ENCODE measurements at places on chromosomes 13 and 19. TPM values are rescaled to one million over a fixed set of nuclear protein-coding genes. Genes with fewer than 3 reads are reported as not detected.

Gene TMEM221
- not detected for total RNA-seq

DNA sequence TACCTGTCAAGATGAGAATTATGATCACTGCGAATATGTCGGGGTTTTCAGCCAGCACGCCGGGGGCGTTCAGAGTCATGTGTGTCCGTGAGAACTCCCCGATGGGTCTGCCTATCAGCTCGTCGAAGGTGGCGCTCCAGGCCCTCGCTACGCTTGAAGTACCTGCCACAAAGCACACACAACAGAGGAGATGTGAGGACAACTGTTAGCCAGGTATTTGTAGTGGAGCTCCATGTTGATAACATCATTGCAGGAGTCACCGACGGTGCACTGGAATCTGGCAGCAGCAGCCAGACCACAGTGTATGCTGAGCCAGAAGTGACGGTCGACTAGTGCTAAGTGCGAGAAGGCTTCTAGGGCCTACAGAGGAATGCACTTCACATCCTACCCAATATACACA, 62.7 kb downstream of the SLC7A1 start:
- H3K4me3 ChIP-seq: no peak overlapping the region
- no peak overlapping the region for H3K27ac ChIP-seq
- no peak for DNase-seq
- peaks cover 50% of the 10 kb centered on the region for H3K36me3 ChIP-seq
- H3K4me1 ChIP-seq: no peaks in the 10 kb centered on the region

GRCh38 chr19:48403606-48404005, 10.1 kb downstream of the GRIN2D start:
- no peak overlapping the region for H3K27ac ChIP-seq
- peak; percentile 72 for DNase-seq
- peaks cover 11% of the 10 kb centered on the region for H3K4me1 ChIP-seq

- H3K4me1 ChIP-seq: peaks cover 8% of the 10 kb centered on the region
- no peak overlapping the region for H3K27ac ChIP-seq
- H3K36me3 ChIP-seq: no peaks in the 10 kb centered on the region
- H3K4me3 ChIP-seq: no peak overlapping the region
Observed at GRCh38 chr13:100470866-100471505, 117.6 kb downstream of the GGACT start.

Gene KIR3DL1
- total RNA-seq: not detected

- H3K27me3 ChIP-seq: no peaks in the 10 kb centered on the region
- no peak for DNase-seq
- no peaks in the 10 kb centered on the region for H3K36me3 ChIP-seq
- H3K4me3 ChIP-seq: no peak overlapping the region
Observed at GRCh38 chr13:30585748-30586262, 31.9 kb upstream of the USPL1 start.

Gene ELSPBP1
- not detected for total RNA-seq

- no peak overlapping the region for H3K4me3 ChIP-seq
- no peaks in the 10 kb centered on the region for H3K36me3 ChIP-seq
- H3K4me1 ChIP-seq: no peaks in the 10 kb centered on the region
- H3K27me3 ChIP-seq: peaks cover 2% of the 10 kb centered on the region
- no peak for DNase-seq
- no peak overlapping the region for H3K27ac ChIP-seq
Observed at GRCh38 chr13:24106429-24106828, 54.1 kb upstream of the SPATA13 start.

Gene ELAVL3
- not detected for total RNA-seq

Gene SYT5
- total RNA-seq: not detected

DNA sequence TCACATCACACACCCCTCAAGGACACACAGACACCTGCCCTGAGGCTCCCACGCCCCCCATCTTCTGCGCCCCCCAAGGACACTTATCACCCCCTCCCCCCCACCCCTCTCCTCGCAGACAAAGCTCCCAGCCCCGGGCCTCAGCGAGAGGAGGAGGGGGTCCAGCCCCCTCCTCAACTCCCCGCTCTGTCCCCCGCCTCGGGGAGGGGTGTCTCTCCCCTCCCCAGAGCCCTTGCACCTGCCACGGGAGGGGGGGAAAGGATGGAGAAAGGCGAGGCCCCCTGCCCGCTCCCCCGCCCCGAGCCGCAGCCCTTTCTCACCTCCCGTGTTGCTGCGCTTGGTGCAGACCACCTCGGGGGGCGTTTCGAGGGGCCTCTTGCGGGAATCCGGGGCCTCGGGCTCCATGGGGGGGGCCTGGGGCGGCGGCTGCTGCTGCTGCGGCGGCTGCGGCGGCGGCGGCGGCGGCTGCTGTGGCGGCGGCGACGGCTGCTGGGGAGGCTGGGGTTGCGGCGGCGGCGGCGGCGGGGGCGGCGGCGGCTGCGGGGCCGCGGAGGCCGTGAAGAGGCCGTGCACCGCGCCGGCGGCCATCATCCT, 621 bp downstream of the NOVA2 start:
- H3K4me1 ChIP-seq: peaks cover 20% of the 10 kb centered on the region
- no peak for DNase-seq
- H3K4me3 ChIP-seq: no peak overlapping the region

Gene RAB4B
- total RNA-seq: 40.0 TPM

DNA sequence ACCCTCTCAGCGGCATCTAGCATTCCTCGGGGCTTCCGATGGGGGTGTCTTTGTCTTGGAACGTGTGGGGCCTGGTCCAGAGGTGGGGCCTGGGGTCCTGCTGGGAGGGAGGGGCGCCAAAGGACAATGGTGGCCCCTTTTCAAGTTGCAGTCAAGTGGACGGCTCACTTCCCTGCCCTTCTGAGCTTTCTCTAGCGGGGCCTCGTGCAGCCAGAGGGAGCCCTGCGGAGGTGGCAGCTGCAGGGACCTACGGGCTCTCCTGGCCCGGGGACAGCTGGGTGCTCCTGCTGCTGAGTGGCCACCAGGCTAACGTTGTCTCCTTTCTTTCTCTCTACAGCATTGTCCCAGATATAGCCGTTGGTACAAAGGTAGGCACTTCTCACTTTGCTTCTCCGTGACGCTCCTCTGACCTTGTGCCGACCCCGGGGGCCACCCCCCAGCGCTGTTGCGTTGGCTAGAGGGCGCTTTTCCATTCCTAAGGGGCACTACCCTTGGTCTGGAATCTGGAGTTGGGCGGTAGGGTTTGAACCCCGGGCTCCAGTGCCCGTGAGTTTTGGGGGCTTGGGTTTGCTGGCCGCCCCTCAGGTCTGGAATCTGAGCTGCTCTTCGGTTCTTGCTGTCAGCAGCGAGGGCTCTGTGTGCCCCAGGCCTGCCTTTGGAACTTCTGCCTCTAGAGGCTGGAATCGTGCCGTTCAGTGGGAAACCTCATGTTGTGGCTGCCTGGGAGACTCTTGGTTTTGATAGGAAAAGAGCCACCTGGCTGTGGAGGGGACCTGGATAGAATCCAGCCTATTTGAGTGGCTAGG, 2.0 kb downstream of the PTBP1 start:
- DNase-seq: no peak
- peak overlapping the region; percentile 87 for H3K4me3 ChIP-seq
- H3K36me3 ChIP-seq: peaks cover 44% of the 10 kb centered on the region
- H3K27ac ChIP-seq: peak overlapping the region; percentile 87

- no peak overlapping the region for H3K27ac ChIP-seq
- DNase-seq: no peak
- peak overlapping the region; percentile 2 for H3K4me3 ChIP-seq
- peaks cover 10% of the 10 kb centered on the region for H3K36me3 ChIP-seq
- no peaks in the 10 kb centered on the region for H3K27me3 ChIP-seq
Observed at GRCh38 chr19:7638802-7639465, 2.0 kb downstream of the STXBP2 start.

GRCh38 chr13:66410314-66410713, 819.8 kb downstream of the PCDH9 start:
- H3K4me3 ChIP-seq: no peak overlapping the region
- DNase-seq: no peak
- no peak overlapping the region for H3K27ac ChIP-seq
- no peaks in the 10 kb centered on the region for H3K4me1 ChIP-seq
- no peaks in the 10 kb centered on the region for H3K27me3 ChIP-seq
- H3K36me3 ChIP-seq: no peaks in the 10 kb centered on the region

- DNase-seq: no peak
- H3K4me3 ChIP-seq: no peak overlapping the region
- no peaks in the 10 kb centered on the region for H3K36me3 ChIP-seq
- no peak overlapping the region for H3K27ac ChIP-seq
- H3K27me3 ChIP-seq: peaks cover 5% of the 10 kb centered on the region
Observed at GRCh38 chr13:111549464-111549863, 229.0 kb downstream of the TEX29 start.

- no peaks in the 10 kb centered on the region for H3K4me1 ChIP-seq
- H3K27ac ChIP-seq: no peak overlapping the region
- H3K27me3 ChIP-seq: no peaks in the 10 kb centered on the region
Observed at GRCh38 chr13:68099631-68100030, 869.5 kb upstream of the PCDH9 start.

Gene ZNF506
- total RNA-seq: 32.6 TPM

GRCh38 chr13:85590231-85590931, 208.8 kb downstream of the SLITRK6 start:
- H3K4me1 ChIP-seq: no peaks in the 10 kb centered on the region
- H3K27ac ChIP-seq: no peak overlapping the region
- no peaks in the 10 kb centered on the region for H3K36me3 ChIP-seq

Gene FAM124A
- not detected for total RNA-seq

Gene BRME1
- 5.9 TPM for total RNA-seq

Gene ZNF723
- not detected for total RNA-seq

Gene MUC16
- total RNA-seq: not detected

DNA sequence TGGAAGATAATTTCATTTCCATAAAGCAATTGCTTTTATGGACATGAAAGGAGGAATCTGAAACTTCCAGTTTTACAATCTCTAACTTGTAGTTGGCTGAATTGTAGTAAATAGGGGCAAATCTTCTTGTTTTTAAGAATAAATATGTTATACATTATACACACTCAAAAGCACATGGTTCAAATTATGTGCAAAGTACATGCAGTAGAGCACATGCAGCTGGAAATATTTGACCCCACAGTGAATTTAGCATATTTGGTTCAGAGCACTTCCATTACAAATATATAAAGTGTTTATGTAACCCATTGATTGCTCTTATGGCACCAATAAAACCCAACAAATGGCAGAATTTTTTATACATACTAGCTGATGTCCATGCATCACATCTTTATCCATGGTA, 180.5 kb downstream of the IRS2 start:
- peaks cover 2% of the 10 kb centered on the region for H3K4me1 ChIP-seq
- DNase-seq: no peak
- H3K27ac ChIP-seq: no peak overlapping the region
- no peaks in the 10 kb centered on the region for H3K36me3 ChIP-seq
- H3K4me3 ChIP-seq: no peak overlapping the region

DNA sequence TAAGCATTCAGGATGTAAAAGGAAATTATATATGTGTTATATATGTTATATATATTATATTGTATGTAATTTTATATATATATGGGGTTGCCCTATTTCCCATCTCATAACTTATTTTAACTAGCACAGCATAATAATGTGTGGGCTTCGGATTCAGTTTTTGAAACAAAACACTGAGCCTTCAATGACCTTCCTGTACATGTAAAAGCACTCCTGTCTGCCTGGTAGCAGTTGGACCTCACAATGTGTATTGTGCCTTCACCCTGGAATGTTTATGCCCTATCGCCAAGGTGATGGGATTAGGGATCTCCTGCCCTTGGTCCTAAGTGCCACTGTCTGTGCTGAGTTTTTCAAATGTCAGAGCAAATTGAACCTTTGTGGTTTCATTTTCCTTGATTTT, 968.8 kb downstream of the TUBA3C start:
- peak; percentile 41 for DNase-seq
- H3K27ac ChIP-seq: no peak overlapping the region
- no peaks in the 10 kb centered on the region for H3K4me1 ChIP-seq
- H3K27me3 ChIP-seq: no peaks in the 10 kb centered on the region
- H3K4me3 ChIP-seq: no peak overlapping the region

Gene VASP
- total RNA-seq: 99.6 TPM

Gene NXNL1
- total RNA-seq: not detected

GRCh38 chr19:41706741-41707501, 1.5 kb upstream of the CEACAM5 start:
- DNase-seq: peak; percentile 75
- H3K4me3 ChIP-seq: peak overlapping the region; percentile 62
- H3K27ac ChIP-seq: no peak overlapping the region
- H3K36me3 ChIP-seq: no peaks in the 10 kb centered on the region
- peaks cover 2% of the 10 kb centered on the region for H3K4me1 ChIP-seq
- peaks cover 25% of the 10 kb centered on the region for H3K27me3 ChIP-seq

Gene ZNF491
- 0.35 TPM for total RNA-seq

GRCh38 chr19:497491-497868, 1.2 kb downstream of the MADCAM1 start:
- H3K36me3 ChIP-seq: no peaks in the 10 kb centered on the region
- no peak overlapping the region for H3K4me3 ChIP-seq
- H3K27me3 ChIP-seq: peaks cover 20% of the 10 kb centered on the region
- no peak overlapping the region for H3K27ac ChIP-seq

DNA sequence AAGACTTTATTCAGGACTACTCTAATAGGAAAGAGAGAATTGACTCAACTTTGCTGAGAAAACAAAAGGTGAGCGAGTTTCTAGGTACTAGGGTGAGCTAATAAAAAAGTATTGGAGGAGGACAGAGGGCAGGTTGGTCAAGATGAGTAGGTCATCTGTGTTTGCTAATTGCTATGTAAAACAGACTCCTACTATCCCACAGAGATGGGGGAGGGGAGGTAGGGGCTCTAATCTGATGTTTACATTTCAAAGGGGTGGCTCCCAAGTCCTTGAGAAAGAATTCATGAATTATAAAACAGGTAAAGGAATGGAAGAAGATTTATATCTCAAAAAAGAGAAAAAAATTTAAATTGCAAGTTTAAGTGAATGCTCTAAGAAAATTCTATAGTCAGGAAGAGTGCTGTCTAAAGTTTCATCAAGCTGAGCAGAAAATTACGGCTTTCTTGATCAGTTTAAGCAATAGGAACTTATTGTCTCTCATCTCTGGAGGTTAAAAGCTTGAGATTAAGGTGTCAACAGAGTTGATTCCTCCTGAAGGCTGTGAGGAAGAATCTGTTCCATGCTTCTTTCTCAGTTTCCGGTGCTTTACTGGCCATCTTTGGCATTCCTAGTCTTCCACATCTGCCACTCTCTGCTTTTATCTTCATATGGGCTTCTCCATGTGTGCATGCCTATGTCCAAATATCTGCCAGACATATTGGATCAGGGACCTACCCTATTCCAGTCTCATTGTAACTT, 790.3 kb downstream of the SLITRK5 start:
- no peaks in the 10 kb centered on the region for H3K27me3 ChIP-seq
- no peak overlapping the region for H3K4me3 ChIP-seq
- no peak overlapping the region for H3K27ac ChIP-seq
- no peaks in the 10 kb centered on the region for H3K36me3 ChIP-seq

DNA sequence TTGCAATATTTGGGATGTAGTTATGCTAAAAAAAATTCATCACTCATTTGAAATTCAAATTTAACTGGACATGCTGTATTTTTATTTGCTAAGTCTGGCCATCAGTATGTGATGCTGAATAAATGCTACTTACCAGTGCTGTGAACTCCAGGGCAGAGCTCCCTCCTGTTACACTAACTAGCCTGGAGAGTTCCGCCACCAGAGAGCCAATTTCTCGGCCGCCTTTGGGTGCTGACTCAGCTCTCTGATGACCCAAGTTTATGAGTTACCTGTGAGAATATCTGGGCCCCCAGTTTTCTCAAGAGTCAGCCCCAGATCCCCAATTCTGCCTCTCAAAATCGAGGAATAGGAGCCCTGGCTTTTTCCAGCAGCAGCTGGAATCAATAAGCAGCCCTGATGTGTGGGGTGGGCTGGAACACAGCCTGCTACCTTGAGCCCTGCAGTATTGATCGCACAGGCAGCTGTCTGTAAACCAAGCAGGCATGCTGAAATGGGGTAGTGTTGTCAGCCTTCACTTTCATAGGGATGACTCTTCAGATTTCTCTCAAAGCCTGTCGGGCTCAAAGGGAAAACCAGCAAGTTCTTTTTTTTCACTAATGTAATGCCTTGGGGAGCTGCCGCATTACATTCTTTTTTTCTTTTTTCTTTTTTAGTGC, 113.7 kb downstream of the DNAJC15 start:
- no peaks in the 10 kb centered on the region for H3K36me3 ChIP-seq
- H3K4me1 ChIP-seq: no peaks in the 10 kb centered on the region
- H3K4me3 ChIP-seq: no peak overlapping the region

Gene C19orf33
- not detected for total RNA-seq

Data from activated naive CD4-positive, alpha-beta T cell treated with anti-CD3 and anti-CD28 coated beads for 36 hours (primary cell).